ENCODE measurements at places on chromosomes 3 and 15. TPM values are rescaled to one million over a fixed set of nuclear protein-coding genes. Genes with fewer than 3 reads are reported as not detected.

The CPLX3 gene
- total RNA-seq = not detected

DNA sequence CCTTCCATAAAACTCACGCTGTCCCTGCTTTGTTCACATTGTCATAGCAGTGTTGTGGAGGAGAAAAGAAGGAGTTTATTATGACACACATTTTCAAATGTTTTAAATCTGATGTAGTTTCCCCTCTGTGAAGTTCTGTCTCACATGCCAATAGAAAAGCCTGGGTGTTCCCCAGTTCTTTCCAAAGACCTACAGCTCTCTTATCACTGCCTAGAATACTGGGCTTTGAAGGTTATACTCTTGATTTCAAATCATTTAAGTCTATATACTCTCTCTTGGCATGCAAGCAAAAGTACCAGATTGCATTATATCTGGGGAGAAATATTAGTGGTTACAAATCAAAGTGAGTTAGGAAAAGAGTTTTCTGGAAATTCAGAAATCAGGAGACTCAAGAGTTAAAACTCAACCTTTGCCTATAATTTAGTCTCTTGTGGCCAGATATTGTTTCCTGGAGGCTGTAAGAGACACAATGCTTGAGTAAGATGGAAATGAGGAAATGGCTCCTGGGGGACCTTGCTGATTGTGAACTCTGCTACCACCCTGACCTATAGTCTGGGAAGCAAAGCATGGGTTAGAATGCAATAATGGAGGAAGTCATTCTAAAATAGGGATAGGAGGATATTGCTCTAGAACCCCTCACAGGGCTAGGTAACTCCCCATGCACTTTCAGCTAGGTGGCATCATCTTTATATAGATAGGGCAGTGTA lies 182.8 kb downstream of the KCNAB1 start:
- DNase-seq = no peak

DNA sequence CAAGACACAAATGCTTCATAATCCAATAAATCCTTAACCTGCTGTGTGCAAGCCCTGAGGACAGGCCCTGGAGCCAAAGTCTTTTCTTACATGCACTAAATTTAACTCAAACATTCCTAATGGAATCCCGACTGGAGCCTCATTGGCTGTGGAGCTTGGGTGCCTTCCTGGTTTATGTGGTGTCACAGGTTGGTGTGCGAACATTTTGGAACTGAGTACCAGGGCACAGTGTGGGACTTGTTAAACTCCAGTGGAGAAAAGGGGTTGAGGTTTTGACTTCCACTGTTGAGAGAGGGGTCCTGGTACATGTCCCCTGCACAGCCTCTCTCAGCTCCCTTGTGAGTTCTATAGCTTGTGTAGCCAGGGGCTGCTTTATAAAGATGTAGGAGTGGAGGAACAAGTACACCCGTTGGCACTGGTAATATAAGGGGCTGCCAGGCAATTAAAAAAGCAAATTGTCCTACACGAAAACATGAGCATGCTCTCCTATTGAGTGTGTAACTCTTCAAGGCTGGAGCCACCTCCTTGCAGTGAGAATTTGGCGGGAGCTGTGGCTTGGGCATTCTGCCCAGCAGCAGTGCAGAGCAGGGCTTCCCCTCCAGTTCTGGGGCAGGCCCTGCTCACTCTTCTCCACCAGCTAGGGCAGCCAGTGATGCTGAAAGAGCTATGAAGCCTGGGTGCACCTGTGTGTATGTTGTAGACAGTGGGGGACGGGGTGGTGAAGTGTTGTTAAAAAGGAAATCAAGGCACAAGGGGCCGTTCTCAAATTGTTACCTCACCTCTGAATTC lies 218.1 kb downstream of the CLSTN2 start:
- DNase-seq = peak; percentile 23

DNA sequence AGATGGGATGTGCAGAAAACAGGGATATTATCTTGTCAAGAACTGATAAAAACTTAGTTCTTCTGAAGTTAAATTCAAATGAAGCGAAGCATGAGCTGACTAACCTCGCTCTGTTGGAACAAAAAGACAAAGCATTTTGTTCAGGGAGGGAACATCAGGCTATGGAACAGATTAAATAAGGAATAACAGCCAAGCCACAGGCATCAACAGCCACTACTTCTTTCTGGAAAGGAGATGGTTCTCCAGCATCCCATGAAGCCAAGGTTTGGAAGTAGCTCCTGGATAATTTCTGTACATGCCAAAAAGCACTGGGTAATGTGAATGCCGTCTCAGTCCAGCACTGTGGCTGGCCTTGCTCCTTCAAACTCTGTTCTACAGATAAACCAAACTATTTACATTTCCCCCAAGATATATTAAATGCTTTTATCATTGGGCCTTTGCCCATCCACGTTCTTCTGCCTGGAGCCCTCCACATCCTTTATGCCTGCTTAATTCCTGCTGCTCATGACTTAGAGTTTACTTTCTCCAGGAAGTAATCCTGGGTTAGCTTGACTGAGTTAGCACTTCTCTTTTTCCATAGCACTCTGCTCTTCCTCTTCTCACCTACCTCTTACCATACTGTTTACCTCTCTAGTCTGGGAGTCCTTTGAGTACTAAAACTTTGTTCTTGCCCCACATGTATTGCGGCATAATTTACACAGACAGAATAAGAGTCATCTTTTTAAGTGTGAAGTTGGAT lies 232.0 kb downstream of the CLSTN2 start:
- no peak for DNase-seq

GRCh38 chr15:48978638-48979037 lies 14.9 kb upstream of the SHC4 start:
- DNase-seq = no peak

- no peak for DNase-seq
Observed at GRCh38 chr3:169539856-169540255, 123.7 kb downstream of the MECOM start.

- DNase-seq = no peak
Observed at GRCh38 chr3:140579260-140579659, 98.6 kb upstream of the TRIM42 start.

DNA sequence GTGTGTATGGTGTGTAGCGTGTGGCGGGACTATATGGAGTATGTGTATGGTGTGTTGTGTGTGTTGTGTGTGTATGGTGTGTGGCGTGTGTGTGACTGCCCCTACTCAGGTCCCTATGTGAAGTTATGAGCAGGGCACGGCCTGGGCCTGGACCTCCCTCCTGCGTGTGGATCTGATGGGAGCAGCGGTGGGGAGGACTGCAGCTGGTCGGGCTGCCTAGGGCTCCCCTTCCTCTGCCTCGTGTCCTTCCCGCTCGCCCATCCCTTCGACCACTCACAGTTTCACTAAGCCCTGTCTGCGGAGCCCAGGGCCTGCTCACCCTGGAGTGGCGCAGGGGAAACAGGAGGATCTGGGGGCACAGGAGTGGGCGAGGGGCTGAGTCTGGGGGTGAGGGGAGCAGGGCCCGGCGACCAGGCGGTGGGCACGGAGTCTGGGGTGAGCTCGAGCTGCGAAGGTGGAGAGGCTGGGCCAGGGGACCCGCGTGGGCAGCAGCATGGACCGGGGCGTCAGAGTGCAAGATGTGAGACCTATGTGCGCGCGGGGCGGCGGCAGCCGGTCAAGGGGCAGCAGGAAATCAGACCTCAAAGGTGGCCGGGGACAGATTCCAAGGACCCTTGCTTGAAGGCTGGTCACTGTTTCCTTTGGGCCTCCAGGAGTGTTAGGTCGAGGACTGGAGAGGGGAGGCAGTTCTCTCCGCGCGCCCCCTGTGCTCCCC lies 26.6 kb downstream of the GABRA5 start:
- no peak for DNase-seq

Measured in ovary (tissue), 10 donors.